ENCODE measurements at places on chromosomes 7 and 10. TPM values are rescaled to one million over a fixed set of nuclear protein-coding genes. Genes with fewer than 3 reads are reported as not detected.

FAM200A gene
- 8.9 TPM for total RNA-seq

PDZD7 gene
- 0.80 TPM for total RNA-seq

NODAL gene
- 0.37 TPM for total RNA-seq

GRID1 gene
- total RNA-seq: 5.4 TPM

C10orf90 gene
- not detected for total RNA-seq

DNA2 gene
- 12.2 TPM for total RNA-seq

SCART1 gene
- total RNA-seq: 1.3 TPM

VAX1 gene
- not detected for total RNA-seq

All from HT1080 (cell line).